ENCODE measurements at places on chromosomes 6 and 20.

DNA sequence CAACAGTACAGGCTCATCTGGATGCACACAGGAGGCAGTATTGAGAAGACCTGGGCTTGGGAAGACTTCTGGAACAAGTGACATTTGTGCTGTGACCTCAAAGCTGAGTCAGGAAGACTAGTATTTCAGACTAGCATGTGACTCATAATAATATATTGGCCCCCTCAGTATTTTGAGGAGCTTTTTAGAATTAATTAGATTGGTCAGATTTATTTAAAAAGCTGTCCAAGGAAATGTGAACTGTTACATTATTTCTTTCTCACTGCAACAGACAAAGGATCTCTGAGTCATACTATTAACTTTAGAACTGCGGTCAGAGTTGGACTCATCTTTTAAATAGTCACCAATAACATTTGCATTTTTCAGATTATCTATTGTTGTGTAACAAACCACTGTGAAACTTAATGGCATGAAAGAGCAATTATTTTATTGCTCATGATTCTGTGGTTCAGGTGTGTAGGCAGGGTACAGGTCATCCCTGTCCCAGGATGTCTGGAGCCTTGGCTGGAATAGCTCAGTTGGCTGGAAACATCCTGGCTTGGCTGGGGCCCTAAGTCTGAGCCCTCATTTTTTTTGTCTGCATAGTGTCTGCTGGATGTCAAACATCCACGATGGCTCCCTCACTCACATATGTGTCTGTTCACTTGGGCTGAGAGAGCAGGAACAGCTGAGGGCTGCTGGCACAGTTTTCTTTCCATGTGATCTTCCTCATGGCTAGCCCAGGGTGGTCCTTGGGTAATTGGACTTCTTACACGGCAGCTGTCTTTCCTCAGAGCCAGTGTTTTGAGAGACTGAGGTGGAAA, 46.9 kb downstream of the MAP3K4 start:
- no peak for DNase-seq

GRCh38 chr6:445571-446417, 54.2 kb downstream of the IRF4 start:
- DNase-seq, result no peak

DNA sequence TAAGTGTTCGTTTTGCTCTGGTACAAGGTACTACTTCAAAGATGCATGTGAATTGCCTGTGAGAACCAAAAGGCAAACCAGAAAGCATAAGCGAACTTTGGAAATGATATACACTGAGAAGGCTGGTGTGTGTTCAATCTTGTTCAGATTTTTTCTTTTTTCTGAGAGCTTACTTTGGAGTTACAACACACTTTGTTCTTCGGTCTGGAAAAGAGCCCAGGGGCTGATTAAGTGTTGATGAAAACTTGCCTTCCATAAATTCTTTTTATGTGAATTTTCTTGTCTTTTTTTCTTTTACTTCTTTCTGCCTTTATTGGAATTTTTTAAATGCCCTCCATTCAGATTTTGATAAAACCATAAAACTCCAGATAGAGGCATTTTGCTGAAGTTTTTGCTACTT, 395.1 kb upstream of the SASH1 start:
- no peak for DNase-seq

- no peak for DNase-seq
These were observed 184.9 kb upstream of the LAMP5 start for GRCh38 chr20:9329355-9330101.

GRCh38 chr20:5727018-5727515, 23.1 kb upstream of the SHLD1 start:
- no peak for DNase-seq
